Activated CD8-positive, alpha-beta memory T cell treated with anti-CD3 and anti-CD28 coated beads for 4 hours (primary cell): ENCODE measurements at places on chromosomes 4 and X.

DNA sequence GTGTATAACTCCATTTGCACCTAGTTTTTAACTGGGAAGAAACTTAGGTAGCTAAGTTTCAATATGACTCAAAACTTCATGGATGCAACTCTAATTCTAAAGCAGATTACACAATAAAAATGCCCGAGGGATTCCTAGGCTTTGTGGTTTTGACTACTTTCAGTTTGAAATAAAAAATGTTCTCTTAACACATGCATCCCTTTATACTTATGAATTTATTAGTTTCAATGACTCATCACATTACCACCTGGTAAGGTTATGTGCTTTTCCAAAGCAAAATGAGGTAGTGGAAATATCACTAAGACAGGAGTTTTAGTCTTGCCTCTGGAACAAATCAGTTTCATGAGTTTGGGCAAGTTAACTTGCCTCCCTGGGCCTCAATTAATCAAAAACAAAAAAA, 125.5 kb downstream of the OPHN1 start:
- no peak for DNase-seq

DNA sequence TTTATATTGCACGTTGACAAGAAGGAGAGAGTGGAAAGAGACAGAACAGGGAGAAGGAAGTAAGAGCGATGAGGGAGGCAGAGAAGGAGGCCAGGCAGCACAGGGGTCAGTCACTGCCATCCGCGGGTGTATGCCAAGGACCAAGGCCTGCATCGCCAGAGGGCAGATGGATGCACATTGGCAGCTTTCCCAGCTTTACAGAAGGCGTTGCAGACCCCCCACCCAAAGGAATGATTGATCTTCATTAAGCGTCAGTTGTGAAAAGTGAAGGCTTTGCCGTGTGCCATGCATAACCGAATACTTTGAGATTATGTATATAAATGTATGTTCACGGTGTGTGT, 21.6 kb downstream of the PIGG start:
- DNase-seq = no peak

- no peak for DNase-seq
These were observed 302.0 kb downstream of the SPRY1 start for GRCh38 chr4:123698556-123698955.

GRCh38 chr4:33369446-33369845, 2649.3 kb downstream of the PCDH7 start:
- DNase-seq = no peak

GRCh38 chrX:122422547-122422946, 761.5 kb upstream of the GRIA3 start:
- DNase-seq = no peak

- DNase-seq = peak; percentile 35
These were observed 12.7 kb upstream of the RBBP7 start for GRCh38 chrX:16882702-16883486.

GRCh38 chrX:10184411-10184810, 27.6 kb downstream of the CLCN4 start:
- DNase-seq = no peak

GRCh38 chrX:153474718-153475117, 4.3 kb upstream of the HAUS7 start:
- peak; percentile 19 for DNase-seq

- no peak for DNase-seq
These were observed 53.2 kb downstream of the SPINK2 start for GRCh38 chr4:56768316-56768715.

GRCh38 chr4:32929796-32930699, 2209.9 kb downstream of the PCDH7 start:
- no peak for DNase-seq

DNA sequence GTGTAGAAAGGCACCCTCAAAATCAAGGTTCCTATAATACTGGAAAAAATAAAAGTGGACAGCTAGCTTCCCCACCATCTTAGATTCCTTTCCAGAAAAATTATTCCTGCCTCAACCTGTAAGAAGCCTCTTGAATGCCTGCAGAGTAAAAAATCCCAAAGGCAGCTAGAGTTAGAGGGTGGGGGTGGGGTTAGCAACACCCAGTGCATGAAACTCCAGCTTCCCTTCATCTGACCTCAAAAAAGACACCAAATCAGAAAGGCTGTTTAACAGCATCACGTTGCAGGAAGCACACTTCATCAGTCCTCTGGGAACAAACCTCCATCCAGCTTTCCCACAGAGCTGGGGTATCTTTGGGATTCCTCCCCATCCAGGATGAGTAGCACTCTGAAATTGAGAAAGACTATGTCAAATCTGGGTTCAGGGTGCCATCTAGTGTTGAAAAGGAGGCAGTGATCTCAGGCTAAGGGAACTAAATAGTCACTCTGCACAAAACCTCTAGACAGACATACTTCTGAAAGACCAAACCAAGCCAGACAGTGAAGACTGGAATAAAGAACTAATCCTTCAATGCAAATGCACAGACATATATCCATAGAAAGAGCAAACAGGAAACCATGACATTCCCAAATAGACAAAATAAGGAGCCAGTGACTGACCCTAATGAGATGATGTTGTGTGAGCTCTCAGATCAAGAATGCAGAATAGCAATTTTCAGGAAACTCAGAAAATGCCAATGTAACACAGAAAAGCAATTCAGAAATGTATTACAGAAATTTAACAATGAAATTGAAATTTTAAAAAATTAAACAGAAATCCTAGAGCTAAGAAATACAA, 97.9 kb downstream of the ARHGEF9 start:
- no peak for DNase-seq

DNA sequence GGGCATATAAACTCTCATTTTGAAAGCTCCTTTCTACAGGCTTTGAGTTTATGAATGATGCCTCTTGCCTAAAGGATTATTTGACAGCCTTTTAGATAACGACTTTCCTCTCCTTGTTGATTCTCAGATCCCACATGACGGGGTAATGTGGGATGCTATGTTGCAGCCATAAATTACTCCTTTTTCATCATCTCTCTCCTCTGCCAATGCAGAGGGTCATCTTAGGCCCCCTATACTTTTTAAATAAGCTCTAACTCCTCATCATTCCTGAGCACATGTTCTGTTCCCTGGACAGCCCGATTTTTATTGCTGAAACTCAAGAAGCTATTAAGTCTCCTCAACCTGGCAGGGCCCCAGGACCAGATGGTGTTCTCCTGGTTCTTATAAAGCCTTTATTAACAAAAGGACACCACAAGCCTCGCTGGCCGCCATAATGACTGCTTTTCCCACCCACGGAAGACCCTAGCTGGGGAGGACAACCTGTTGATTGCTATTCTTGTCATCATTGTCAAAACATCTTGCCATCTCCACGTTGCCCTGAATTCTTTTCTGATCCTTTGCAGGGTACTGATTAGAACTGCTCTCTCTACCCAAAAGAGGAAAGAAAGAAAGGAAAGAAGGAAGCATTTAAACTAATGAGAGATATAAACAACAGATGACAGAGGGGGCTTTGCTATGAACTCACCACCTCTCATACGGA, 150.7 kb downstream of the DHX15 start:
- DNase-seq = no peak

DNA sequence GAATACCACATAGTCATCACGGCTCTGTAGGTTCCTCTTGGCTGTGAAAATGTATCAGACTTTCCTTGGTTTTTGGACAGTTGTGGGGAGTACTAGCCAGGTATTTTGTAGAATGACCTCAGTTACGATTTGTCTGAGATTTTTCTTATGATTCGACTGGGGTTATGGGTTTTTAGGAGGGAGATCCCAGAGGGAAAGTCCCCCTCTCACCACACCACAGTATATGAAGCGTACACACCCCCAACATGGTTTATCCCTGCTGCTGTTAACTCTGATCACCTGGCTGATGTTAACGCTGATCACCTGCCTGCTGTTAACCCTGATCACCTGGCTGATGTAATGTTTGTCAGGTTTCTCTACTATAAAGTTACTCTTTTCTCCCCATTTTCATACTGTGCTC, 72.6 kb downstream of the ANAPC4 start:
- no peak for DNase-seq

- DNase-seq = no peak
These were observed 5.5 kb upstream of the NXF3 start for GRCh38 chrX:103098488-103098887.

GRCh38 chr4:84530871-84531270, 31.8 kb upstream of the NKX6-1 start:
- DNase-seq = no peak

- no peak for DNase-seq
These were observed 17.4 kb downstream of the ZFYVE28 start for GRCh38 chr4:2400841-2401609.

DNA sequence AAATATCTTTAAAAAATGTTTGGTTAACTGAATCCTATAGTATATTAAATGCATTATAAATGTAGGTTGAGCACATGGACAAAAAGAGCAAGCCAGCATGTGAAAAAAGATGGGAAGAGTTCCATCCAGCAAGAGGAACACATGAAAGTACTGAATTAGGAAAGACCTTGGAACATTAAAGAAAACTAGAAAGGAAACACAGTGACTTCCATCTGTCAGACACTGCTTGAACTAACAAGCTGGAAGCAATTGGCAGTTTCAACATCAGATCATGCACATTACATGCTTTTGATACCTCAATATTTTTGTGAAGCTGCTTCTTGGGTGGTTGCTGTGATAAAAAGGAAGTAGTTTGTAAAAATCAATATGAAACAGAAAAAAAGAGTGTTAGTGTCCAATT, 626.8 kb upstream of the GNPDA2 start:
- no peak for DNase-seq

GRCh38 chr4:187357821-187358220, 634.2 kb upstream of the FAT1 start:
- DNase-seq = no peak

- no peak for DNase-seq
These were observed 75.8 kb upstream of the IQCM start for GRCh38 chr4:149891426-149891825.

DNA sequence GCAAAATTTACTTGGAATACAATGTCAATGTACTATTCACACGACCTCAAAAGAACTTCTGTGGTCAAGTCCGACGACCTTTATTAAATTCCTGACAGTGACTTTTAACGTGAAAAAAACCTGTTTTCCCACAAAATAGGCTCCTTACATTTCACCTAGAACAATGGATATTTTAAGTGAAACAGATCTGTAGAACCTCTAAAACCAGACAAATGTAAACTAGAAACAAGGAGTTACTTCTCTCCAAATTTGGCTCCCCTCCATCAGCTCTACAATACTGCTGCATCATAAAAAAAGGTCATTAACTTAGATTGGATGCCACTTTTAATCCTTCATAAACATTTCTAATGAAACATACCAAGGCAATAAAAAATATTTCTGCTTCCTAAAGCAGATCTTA, 1.2 kb downstream of the NEK1 start:
- DNase-seq = no peak

DNA sequence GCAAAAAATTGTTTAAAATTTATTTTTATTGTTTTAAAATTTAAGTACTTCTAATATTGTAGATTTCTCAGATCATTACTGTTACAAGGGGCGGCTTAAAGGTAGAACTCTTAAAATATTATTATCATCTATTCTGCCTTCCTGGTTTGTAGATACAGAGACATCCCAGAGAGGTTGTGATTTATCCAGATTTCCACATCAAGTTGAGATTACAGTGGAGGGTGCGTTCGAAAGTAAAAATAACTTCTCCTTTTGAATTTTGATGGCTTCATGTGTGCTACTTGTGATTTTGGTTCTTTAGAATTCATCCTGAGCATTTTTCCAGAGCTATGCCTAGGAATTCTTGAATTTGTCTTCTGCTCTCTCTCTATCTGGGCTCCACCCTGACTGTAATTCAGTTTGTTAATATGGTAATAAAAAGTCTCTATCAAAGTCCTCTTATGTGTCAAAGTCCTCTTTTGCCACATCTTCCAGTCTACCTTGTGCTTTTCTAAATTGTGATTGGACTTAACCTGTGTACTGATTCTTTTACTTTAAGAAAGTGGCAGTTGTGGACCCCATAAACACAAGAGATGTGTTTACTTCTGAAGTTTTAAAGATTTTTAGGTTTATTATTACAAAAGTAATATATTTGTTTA, 37.2 kb downstream of the CLCN3 start:
- DNase-seq = no peak

DNA sequence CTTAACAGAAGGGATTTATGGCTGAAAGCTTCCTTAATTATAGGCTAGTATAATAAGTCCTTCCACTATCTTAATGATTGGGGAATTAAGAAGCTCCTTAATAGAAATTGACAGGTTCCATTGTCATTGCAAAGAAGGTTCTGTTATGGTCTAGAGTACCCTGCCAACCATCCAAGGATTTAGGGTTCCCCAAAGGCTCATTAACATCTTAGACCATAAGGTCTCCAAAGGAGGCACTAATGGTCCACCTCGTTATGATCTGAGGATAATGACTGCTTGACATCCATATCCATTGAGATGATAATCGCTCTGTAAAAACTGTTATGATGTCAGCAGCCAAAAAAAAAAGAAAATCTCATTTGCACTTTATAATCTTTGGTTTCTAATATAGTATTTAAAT, 441.6 kb downstream of the GBA3 start:
- DNase-seq = no peak

DNA sequence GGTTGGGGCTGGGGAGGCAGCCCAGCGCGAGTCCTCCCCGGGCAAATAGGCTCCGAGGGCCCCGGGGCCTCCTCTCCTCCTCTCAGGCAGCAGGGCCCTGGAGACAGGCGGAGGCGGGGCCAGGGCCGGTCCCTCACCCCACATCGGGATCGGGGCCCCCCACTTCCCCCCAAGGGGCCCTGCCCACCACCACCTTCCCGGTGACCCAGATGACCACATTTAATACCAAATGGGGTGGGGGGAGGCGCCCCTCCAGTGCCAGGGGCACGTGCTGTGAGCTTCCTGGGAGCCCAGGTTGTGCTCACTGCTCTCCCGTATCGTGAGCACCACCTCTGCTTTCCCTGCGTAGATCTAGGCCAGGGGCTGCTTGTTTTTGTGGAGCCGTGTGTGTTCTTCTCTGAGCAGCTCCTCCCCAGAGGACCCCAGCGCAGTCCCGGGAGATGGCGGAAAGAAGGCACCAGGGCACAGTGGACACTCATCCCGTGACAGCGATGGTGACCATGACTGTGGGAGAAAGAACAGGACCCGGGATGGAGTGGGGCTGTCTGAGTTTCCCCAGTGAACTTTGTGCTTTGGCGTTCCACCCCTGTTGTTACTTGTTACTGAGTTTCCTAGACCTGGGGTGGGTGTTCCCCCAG, 2.1 kb downstream of the PNMA6A start:
- DNase-seq = no peak

- DNase-seq = no peak
These were observed 258.9 kb downstream of the RCHY1 start for GRCh38 chr4:75255261-75255660.

DNA sequence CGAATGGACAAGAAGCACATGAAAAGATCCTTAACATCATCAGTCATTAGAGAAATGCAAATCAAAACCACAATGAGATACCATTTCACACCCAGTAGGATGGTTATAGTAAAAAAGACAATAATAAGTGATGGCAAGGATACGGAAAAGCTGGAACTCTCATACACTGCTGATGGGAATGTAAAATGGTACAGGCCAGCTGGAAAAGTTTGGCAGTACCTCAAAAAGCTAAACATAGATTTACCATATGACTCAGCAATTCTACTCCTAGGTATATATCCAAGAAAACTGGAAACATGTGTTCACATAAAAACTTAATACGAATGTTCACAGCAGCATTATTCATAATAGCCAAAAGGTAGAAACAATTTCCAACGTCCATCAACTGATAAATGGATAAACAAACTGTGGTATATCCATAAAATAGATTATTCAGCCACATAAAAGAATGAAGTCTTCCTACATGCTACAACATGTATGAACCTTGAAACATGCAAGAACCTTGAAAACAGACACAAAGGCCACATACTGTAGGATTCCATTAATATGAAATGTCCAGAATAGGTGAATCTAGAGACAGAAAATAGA, 11.9 kb downstream of the RPS6KA3 start:
- no peak for DNase-seq

- no peak for DNase-seq
These were observed 322.0 kb downstream of the FSTL5 start for GRCh38 chr4:161841759-161842158.
